ENCODE measurements at places on chromosomes 6 and 20.

DNA sequence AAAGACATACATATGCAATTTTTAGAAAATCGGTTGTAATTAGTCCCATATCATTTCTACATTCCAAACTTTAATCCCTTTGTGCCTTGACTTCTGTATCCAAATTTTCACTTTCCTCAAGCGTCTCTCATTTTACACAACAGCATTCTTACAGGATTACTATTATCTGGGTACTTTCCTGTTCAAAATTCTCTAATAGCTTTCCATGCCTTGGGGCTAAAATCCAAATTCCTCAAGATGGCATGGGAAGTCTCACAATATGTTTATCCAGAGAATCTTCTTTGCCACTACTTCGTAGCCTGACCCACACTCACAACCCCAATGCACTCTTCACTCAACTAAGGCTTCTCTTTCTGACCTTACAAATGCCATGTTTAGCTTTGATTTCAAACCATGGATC lies 125.0 kb downstream of the TBX18 start:
- no peak for DNase-seq

DNA sequence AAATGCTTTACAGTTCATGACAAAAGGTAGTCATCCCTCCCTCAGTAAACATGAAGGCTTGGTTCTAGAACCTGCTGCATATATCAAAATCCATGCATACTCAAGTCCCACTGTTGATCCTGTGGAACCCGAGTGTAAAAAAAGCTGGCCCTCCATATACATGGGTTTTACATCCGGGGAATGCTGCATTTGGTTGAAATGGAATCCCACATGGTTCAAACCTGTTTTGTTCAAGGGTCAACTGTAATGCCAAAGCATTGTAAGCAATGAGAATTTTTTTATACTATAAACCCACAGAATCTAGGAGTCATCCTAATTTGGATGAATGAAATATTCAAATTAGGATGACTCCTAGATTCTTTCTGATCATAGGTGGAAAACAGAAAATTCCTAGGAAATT lies 5.9 kb upstream of the HDAC2 start:
- DNase-seq, result no peak

- DNase-seq, result no peak
These were observed 35.3 kb downstream of the CD2AP start for GRCh38 chr6:47512872-47513271.

DNA sequence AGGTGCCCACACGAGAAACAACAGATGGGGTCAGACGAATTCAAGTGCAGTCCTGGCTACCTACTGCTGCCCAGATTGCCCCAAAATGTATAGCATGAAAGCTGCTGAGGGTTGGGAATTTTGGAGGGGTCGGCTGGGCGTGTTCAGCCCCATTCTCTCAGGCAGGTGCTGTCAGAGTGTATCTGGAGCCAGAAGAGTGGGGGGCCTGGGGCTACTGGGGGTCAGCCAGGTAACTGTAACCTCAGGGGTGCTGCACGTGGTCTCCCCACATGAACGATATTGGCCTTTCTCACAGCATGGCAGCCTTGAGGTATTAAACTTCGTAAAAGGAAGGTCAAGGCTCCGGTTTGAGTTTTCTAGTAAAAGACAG lies 14.6 kb downstream of the SYNDIG1 start:
- DNase-seq, result no peak
